ENCODE measurements at places on chromosomes 2 and 18.

DNA sequence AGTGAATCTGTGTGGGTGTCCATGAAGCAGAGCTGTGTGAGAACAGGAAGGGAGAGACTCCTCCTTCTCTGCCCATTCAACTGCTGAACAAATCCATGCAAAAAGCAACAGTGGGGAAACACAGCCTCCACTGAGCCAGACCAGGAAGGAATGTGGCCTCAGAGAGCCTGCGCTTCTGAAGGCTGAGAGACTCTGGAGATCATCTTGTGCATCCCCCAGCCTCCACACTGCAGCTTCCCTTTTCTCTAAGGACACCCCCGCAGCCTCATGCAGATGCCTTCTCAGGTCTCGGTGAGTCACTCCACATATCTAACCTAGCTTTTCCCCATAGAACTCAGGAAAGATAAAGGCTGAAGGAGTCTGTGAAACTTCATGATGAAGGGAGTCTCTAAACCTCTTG lies 402.9 kb downstream of the TNS1 start:
- DNase-seq, result no peak

DNA sequence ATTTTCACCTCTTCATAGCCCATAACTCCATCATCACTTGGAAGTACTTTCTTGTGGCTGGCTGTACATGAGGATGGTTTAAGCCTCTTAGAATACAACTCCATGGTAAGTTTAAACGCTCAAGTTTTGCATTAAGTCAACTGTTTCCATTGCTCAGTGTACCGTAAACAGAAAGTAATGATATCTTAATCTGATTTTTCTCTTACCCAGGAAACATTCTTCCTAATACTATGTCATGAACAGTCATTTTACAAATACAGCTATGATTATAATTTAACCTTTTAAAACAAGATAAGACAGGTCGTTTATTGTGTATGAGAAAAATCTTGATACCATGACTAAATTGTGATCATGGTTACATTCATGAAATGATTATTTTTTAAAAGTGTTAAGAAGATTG lies 11.6 kb upstream of the DYNC2LI1 start:
- DNase-seq, result no peak

GRCh38 chr2:112601754-112602153 lies 17.3 kb downstream of the CHCHD5 start:
- DNase-seq, result no peak

- no peak for DNase-seq
Observed at GRCh38 chr2:112662704-112663103, 17.0 kb downstream of the SLC20A1 start.

All from stimulated activated CD4-positive, alpha-beta T cell treated with anti-CD3 and anti-CD28 coated beads, Interleukin-12 subunit alpha, Interleukin-12 subunit beta, amount 100 ng/mL, for 24 hours (primary cell).